ENCODE measurements at places on chromosomes 1 and 21.

DNA sequence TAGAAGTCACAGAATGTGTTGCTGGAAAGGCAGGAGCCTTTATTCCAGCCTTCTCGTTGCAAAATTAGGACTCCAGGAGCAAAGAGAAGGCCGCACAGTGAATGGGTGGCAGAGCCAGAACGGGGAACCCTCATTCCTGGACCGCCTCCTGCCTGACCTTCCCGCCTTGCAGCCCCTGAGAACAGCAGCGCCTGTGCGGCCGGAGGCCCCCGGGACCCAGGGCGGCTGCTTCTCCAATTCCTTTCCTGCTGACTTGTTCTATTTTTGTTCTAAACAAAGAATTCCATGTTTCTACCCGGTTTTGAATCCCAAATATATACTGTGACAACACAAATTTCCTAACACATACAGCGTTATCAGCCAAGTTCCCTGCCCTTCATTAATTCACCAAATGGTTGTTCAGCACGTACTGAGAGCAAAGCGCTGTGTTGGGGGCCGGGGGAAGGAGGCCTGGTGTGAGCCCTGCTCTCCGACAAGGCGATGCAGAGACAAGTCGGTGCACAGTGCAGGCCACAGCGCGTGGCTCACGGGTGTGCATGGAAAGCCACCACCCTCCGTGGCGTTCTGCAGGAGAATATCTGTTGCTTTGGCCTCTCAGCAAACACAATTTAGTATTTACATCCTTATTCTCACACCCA, 31.9 kb upstream of the COL6A2 start:
- no peak for DNase-seq

DNA sequence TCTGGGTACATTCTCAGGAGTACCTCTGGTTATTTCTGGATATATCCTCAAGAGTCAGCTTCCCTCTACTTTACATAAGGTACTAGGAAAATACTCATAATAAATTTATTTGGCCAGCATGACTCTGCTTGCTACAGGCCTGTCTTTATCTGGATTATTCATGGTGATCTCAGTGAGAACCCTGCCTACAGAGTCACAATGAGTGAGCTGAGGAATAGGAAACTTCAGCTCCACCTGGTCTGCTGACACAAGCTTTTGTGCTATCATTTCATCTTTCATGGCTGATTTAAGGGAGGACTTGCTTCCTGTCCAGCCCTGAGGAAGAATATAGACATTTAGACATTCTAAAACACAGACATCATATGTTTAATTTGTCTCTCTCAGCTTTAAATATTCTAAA, 19.5 kb upstream of the SUCO start:
- no peak for DNase-seq

DNA sequence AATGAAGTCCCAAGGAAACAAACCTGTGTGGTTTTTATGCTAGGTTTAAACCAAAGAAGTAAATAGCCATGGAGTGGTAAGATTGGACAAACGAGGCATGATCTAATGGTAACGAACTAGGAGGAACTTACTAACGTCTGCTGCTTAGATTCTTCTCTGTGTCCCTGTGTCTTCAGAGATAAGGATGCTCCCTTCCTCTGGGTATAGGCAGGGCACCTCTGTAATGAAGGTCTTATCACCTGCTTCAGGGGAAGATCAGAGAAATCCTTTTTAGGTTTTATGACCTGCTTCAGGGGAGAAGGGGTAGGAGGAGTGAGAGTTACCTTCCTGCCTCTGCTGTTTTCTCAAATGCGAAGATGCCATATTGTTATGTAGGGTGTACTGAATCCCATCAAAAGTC, 214.9 kb upstream of the L1TD1 start:
- no peak for DNase-seq

DNA sequence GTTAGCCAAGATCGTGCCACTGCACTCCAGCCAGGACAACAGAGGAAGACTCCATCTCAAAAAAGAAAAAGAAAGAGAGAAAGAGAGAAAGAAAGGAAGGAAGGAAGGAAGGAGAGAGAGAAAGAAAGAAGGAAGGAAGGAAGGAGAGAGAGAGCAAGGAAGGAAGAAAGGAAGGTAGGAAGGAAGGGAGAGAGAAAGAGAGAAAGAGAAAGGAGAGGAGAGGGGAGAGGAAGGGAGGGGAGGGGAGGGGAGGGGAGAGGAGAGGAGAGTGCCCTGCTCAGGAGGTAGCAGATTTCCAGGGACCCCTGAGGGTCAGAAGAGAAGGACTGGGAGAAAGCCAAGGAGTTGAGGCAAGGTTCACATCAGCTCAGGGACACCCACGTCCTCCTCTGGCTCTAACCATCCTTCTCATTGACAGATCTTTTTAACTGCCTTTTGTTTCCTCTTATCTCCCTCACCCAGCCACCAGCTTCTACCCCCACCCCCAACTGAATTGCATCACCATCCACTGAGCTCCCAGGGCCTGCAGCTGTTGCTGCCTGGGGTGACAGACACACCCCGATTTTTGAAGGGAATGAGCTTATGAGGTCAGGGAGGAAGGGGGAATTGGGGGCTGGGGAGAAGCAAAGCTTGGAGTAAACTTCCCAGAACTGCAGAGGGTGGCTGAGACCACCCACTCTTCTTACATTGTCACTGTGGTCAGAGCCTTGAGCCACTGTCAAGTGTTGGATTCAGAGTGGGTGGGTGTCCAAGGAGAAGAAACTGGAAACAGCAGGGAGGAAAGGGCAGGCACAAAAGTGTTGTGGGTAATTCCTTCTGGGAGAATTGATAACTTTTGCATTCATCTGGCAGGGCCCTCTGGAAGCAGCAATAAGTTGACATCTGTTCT, 91.6 kb downstream of the GLUL start:
- DNase-seq, result no peak

- no peak for DNase-seq
These were observed 45.9 kb downstream of the SLC19A1 start for GRCh38 chr21:45496151-45496967.

DNA sequence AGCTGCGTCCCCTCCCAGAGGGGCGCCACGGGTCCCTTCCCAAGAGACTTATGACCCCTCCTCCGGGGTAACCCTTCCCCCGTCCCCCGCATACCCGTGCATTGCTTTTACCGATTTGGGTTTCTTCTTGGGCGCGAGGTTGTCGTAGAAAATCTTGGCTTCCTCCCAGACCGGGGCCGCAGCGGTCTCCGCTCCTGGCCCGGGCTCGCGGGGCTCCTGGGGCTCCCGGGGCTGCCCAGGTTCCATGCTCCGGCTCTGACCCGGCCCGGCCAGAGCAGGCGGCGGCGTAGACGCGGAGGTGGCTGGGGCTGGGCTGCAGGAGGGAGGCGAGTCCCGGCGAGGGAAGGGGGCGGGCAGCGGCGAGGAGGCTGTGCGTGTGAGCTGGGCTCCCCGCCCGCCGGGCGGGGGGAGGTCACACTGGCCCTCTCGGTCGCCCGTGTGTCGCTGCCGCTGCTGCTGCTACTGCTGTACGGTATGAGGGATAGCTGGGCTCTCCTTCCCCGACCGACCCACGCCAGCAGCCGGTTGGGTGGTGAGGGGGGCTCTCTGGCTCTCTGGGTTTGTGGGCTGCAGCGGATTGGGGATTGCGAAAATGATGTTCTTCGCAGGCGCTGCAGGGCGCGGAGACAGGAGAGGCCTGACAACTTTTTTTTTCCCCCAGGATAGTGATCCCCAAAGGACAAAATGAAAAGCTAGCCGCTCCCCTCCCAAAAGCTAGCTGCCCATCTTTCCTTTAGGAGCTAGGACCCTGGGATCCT, at the start of gene NT5C1A:
Gene NT5C1A, minus strand, starts transcription at position 315 of the 758 bp plus-strand sequence. Its CDS starts 69 bp downstream, at position 246.
- no peak for DNase-seq

GRCh38 chr1:27687906-27688305, 15.9 kb upstream of the IFI6 start:
- DNase-seq, result no peak

- DNase-seq, result peak; percentile 27
These were observed 1.7 kb downstream of the HHAT start for GRCh38 chr1:210330279-210330866.

DNA sequence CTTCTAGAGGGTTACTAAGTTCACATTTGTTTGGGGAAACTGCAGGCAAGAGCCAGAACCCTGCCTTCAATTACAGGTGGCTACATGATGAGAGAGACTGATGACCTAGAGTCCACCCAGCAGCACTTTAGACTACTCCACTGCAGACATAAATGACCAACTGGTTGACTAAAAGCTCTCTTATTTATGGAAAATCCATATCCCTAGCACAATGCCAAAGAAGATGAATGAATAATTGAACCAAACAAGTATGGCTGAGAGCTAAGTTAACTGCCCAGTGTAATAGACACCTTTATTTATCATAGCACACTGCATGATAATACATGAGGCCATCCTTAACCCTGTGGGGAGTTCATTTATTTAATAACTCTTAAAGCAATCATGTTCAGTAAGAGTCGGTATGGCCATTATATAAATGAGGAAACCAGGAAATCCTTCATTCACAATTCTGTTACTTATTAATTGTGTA, 60.4 kb downstream of the IL12RB2 start:
- no peak for DNase-seq

DNA sequence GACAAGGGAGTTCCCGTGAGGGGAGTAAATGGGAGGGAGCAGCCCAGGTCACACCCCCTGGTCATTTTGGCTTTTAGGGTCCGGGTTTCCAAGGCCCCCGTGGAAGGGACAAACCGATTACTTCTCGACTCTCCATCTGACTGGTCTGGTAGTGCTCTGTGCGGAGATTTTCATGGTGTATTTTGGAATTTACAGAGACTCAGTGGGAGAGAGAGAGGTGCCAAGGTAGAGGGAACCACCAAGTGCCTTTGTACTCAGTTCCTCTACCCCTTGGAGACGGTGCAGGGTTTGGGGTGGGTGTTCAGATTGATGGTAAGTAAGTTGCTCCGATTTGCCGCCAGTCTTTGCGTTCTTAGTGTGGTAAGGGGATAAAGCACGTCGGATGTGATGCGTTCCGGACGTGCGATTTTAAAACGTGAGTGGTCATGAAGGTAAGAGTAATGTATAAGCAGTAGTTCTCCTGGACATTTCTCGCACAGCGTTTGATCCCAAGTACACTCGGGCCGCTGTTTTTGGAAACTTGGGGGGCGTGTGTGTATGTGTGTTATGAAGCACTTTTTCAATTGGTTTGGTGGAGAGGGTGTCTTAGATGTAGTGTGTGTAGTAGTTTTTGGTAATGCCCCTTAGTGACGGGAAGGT, 682 bp downstream of the SUCO start:
- no peak for DNase-seq

DNA sequence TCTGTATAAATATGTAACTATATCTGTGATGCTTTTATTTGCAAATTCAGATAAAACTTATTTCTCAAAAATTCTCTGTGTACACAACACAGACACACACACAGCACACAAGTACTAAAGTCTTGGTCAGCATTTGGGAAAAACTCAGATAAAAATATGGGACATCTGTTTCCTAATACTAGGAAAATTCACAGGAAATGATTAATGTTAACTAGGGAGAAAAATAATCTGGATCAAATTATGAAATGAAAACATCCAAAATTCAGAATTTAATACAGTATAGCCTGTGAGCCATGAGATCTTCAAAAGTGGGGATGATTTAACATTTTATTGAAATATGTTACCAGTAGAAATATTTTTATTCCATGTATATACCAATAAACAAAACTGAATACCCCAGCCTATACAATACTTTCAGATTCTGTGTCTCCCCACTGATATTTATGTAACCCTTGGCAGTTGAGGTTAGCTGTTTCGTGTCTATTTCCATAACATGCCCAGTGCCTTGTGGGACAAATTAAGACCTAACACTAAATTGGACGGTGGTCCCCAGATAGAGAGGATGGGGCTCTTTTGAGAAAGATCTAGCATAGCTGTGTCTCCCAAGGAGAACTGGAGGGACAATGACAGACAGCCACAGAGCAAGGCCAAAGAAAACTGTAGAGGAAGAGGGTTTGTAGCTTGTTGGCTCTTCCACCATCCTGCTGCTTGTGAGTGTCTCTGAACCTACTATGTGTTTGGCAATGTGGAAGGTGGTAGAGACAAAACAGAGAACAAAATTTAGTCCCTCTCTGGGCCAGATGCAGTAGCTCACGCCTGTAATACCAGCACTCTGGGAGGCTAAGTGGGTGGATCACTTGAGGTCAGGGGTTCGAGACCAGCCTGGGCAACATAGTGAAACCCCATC, 47.2 kb downstream of the GNG12 start:
- DNase-seq, result no peak

GRCh38 chr21:17597680-17598079, 15.0 kb downstream of the BTG3 start:
- DNase-seq, result no peak

DNA sequence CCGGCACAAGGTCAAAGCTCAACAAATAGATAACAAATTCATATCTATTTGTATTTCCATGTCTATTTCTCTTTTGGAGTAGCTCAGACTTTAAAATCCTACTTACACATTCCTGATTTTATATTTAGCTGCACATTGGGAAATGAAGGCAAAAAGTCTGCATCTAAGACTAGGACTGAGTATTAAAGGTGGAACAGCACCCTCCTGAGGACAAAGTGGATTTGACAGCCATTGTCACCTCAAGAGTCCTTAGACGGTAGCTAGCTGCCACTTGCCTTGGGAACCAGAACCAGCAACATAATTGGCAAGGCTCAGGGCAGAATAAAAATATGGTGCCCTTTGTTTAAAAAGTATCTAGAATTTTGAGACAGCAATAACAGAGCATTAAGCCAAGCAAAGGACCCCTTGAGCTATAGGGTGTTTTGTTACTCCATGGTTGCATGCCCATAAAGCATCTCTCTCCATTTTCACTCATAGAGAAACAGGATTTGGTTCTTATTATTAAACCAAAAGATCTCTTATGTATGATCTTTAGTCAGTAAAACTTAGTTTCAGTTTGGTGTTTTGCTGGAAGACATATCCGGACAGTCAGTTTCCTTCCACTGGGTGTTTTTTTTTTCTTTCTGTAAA, 30.0 kb upstream of the SGIP1 start:
- peak; percentile 52 for DNase-seq

- DNase-seq, result no peak
These were observed 47.5 kb upstream of the DIP2A start for GRCh38 chr21:46411236-46411635.

DNA sequence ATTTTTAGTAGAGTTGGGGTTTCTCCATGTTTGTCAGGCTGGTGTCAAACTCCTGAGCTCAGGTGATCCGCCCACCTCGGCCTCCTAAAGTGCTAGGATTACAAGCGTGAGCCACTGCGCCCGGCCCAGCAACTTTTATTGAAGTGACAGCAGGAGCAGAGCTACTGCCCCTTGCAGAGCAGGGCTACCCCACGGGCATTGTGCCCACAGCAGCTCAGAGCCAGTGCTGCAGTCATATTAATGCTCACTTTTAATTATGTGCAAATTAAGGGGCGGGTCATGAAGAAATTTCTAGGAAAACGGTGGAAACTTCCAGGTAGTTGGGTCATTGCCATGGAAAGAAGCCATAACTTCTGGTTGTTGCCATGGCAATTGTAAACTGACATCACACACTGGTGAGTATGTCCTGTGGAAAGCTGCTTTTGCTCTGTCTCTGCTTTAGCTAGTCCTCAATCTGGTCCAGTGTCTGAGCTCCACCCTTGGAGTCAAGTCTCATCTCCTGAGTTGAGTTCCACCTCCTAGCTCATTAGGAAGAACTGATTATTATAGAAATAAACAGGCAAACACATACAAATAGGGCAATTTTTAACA, 127.3 kb upstream of the ADGRL4 start:
- no peak for DNase-seq

Measured in LoVo (cell line).